ENCODE measurements at places on chromosomes 4 and X.
A peak's percentile ranks its signal among the peaks of the same experiment; 100 is the strongest.

DNA sequence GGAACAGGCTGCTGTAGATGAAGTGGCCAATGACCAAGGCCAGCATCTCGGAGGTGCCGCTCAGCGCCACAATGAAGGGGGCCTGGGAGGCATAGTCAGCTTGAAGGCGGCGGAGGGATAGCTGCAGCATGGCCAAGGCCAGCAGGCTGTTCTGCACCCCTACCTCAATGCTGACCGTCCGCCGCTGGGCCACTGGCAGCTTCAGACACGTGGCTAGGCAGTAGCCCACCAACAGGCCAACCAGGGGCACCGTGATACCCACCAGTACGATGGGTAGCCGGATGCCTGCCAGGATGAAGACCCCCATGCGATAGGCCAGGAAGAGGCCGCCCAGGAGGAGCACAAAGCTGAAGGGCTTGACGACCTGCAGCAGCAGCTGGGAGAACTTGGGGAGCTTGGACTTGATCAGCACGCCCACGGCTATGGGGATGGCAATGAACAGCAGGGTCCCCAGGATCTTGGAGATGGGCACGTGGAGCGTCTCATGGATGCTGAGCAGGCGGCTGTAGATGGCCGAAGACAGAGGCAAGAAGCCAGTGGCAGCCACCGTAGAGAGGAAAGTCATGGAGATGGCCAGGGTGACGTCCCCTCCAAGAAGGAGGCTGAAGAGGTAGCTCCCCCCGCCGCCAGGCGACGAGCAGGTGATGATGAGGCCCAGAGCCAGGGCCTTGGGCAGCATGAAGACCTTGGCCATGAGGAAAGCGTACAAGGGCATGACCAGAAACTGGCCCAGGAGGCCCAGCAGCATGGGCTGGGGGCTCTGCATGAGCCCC lies 1.3 kb upstream of the UBL4A start:
- peak; percentile 26 for DNase-seq

DNA sequence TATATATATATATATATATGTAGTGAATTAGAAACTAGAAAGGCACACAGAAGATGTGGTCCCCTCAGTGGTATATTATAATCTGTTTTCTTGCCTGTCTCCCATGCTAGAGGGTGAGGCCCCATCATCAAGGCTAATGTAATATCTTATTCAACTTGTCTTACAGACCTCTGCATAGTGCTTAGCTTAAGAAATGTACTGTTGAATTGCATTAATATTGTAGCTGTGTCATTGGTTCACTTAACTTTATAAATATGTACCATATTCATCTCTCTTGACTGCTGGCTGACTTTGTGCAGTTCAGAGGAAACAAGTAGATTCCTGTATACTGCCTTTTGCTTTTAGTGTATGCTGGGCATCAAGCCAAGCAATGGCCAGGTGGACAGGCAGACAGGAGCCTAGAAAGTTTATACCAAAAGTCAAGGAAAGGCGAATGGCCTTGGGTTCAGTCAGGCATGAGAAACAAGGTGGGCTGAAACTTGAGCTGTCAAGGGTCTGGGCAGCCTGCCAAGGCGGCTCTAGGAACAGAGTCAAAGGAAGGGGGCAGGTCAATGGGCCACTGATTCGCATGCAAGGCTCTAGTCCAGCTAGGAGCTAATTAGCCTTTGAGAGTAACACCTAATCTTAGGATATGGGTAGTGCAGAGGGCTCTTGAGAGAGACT lies 78.8 kb upstream of the LEF1 start:
- DNase-seq: no peak

DNA sequence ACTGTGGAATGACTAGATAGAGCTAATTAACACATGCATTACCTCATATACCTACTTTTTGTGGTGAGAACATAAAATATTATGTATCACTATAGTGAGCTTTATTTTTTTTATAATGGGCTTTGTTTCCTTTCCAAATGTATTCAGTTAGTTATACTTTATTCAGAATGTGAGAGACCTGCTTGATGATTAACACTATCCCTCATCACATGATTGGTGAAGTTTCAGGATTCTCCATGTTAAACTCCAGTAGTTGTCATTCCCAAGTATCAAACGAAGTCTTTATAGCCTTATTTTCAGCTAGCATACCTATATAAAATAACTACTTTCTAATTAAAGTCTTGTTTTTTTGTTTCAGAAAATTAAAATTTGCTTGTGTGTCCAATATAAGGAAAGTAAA lies 8.8 kb downstream of the ZXDA start:
- DNase-seq: no peak

- DNase-seq: no peak
These were observed 95.4 kb upstream of the PSAPL1 start for GRCh38 chr4:7530082-7530481.

DNA sequence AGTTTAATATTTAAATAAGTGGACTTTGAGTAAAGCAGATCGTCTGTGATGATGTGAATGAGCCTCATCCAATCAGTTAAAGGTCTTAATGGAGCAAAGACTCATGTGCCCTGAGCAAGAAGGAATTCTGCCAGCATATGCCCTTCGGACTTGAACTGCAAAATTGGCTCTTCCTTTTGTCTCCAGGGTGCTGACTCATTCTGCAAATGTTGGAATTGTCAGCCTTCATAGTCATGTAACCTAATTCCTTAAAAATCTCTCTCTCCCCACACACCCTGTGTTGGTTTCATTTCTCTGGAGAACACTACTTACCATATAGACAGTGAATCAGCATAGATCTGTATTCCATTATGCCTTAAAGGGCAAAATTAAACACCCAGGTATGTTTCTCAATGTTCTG lies 609.8 kb upstream of the GALNTL6 start:
- DNase-seq: no peak

DNA sequence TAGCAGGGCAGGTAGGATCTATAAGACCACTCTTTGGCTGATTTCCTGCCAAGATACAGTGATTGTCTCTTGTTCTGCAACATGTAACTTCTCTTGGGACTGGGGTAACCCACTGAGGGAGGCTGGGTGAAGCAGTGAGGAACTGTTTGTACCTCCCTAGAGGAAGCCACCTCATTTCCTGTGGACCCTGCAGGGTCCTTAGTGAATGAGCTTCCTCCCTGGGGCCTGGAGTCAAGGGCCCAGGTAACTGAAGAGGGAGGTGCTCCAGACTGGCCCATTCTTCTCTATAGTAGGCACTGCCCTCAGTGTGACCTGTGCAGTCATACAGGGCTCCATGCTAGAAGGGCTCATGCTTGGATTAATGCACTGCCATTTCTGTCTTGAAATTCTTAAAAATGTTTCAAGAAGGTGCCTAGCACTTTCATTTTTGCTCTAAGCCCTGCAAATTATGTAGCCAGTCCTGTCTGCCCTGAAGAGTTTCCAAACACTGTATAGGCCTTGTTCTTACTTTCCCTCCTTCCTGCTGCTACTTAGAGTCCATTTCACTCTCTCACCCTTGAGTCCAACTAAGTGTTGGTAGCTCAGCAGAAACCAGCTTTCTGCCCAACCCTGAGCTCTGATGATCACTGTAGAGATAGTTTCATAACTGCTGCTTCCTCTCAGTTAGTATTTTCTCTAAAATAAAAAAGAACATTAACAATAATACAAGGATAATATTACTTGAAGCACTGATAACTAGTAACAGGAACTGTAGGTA lies 8.5 kb upstream of the GRIA3 start:
- DNase-seq: no peak

DNA sequence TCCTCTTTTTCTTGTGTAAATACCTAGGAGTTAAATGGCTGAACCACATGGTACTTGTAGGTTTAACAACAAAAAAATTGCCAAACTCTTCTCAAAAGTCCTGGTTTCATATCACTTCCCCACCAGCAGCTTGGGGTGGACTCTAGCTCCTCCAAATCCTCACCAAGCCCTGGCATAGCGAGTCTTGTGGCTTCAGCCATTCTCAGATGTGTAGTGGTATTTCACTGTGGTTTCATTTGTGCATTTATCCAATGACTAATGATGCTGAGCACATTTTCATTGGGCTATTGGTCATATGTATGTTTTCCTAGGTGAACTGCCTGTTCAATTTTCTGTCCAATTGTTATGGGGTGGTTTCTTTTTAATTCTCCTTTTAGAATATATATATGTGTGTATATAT lies 249.3 kb downstream of the NLGN4X start:
- DNase-seq: no peak

DNA sequence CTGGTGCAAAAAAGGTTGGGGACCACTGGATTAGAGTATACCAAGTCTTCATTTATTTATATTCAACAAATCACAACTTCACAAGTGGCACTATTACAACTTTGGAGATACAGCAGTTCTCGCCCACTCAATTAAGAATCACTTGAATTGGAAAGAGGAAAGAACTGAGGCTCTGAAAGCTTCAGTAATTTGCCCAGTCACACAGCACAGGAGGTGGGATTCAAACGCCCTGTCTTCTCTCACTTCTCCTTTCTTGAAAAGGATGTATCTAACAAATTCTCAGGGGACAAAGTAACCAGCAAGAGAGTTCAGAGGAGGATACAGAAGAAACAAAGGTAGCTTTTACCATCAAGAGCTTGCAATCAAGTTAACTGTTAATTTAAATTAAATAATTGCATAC lies 12.4 kb downstream of the SMIM14 start:
- no peak for DNase-seq

GRCh38 chr4:83297548-83298260 lies 13.1 kb upstream of the COQ2 start:
- DNase-seq: no peak

DNA sequence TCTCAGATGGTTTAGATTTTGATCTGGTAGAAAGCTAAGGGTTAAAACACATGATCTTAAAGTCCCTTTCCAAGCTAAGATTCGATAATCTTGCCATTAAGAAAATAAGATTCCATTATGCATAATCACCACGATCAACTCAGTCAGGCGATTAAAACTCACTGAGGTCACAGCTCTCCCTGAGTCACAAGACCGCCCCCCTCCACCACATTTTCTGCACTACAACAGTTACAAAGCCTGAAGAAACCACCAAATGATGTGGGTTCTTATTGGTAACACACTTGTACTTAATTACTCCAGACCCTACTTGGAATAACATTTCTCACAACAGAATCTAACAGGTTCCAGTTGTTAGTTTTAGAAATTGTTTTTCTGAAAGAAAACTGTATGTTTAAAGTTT lies 62.8 kb downstream of the SH3KBP1 start:
- no peak for DNase-seq

Measured in activated CD4-positive, CD25-positive, alpha-beta regulatory T cell treated with anti-CD3 and anti-CD28 coated beads, Interleukin-2, amount 50 U/mL, for 72 hours (primary cell).